Foreskin keratinocyte (primary cell): ENCODE measurements at places on chromosomes 1 and 21. TPM values are rescaled to one million over a fixed set of nuclear protein-coding genes. Genes with fewer than 3 reads are reported as not detected.

Gene IGSF5
- total RNA-seq: not detected in 2 replicates

Gene LMOD1
- total RNA-seq: not detected in 2 replicates

Gene ZC3H11A
- total RNA-seq: 85.1 and 87.6 TPM in 2 replicates

Gene TP53BP2
- 16.8 TPM in 2 replicates for total RNA-seq

Gene PAQR6
- 0.63 and 1.2 TPM in 2 replicates for total RNA-seq

Gene RAD54L
- total RNA-seq: 18.1 and 19.4 TPM in 2 replicates

Gene C1orf53
- 2.4 and 2.6 TPM in 2 replicates for total RNA-seq

Gene GJA4
- 0.07 and 0.17 TPM in 2 replicates for total RNA-seq

Gene HRNR
- total RNA-seq: not detected in 2 replicates

Gene AMY2A
- total RNA-seq: not detected in 2 replicates

Gene OR2T11
- total RNA-seq: not detected in 2 replicates

Gene RIMKLA
- not detected in 2 replicates for total RNA-seq

Gene PLA2G2C
- not detected in 2 replicates for total RNA-seq

Gene FCER1G
- total RNA-seq: 0.27 and 0.35 TPM in 2 replicates

Gene OR6N2
- total RNA-seq: not detected in 2 replicates

Gene TIAM1
- 13.1 and 14.6 TPM in 2 replicates for total RNA-seq

Gene TNNT2
- total RNA-seq: 0.11 and 0.17 TPM in 2 replicates
